ENCODE measurements at places on chromosomes 1 and 21.

DNA sequence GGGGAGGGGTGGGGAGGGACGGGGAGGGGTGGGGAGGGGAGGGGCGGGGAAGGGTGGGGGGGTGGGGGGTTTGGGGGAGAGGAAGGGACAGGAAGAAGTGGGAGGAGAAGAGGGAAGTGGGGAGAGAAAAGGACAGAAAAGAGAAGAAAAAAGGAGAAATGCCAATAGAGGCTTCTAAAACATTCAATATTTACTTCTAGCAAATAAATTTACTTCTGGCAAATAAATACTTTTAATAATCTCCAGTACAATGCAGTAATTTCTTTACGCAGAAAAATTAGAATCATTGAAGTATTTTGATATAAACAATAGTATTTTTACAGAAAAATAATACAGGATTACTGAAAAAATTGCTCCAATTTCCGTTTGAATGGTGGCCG, 9.4 kb upstream of the GPR161 start:
- DNase-seq = no peak

GRCh38 chr1:32611859-32612188, 38.5 kb downstream of the ZBTB8OS start:
- no peak for DNase-seq

GRCh38 chr21:14560555-14560954, 14.4 kb upstream of the SAMSN1 start:
- DNase-seq = no peak

GRCh38 chr1:197027359-197027758, 39.7 kb downstream of the F13B start:
- no peak for DNase-seq

DNA sequence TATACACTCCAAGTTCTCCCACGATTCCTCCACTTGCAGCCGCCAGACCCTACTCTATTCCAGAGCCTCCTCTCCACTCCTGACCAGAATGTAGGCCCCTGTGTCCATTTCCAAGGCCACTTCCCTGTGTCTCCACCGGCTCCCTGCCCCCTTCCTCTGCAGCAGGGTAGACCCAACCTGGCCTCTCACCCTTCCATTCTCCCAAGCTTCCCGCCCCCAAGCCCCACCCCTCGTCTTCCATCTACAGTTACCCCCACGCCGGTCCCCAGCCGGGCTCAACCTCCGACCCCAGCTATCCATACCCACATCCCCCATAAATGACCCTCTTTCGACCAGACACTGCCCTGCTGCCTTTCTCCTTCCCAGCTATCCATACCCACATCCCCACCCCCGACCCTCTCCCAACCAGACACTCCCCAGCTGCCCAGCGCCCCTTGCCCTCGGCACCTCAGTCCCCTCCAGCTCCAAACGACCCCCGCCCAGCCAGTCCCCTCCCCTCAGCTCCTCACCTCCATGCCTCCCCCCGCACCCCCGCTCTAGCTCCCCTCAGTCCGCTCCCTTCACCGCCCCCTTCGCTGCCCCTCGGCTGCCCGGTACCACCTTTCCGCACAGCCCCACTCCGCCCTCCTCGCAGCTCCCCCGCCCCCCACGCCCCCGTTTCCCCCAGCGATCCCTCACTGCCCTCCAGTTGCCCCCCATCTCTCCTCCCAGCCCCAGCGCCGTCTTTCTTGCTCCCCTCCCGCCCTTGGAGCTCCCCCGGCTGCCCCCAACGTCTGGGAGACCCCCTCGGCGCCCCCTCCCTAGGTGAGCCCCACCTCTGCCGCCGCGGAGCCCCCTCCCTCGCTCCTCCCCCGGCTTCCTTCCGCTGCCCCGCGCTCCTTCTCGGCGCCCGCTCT, 670 bp downstream of the RAB3B start:
- no peak for DNase-seq

- DNase-seq = no peak
These were observed 143.6 kb upstream of the COL6A1 start for GRCh38 chr21:45837936-45838335.

GRCh38 chr1:100816049-100816448, 78.6 kb downstream of the EXTL2 start:
- peak; percentile 17 for DNase-seq

GRCh38 chr21:44647222-44647552, 973 bp downstream of the KRTAP10-11 start:
- no peak for DNase-seq

DNA sequence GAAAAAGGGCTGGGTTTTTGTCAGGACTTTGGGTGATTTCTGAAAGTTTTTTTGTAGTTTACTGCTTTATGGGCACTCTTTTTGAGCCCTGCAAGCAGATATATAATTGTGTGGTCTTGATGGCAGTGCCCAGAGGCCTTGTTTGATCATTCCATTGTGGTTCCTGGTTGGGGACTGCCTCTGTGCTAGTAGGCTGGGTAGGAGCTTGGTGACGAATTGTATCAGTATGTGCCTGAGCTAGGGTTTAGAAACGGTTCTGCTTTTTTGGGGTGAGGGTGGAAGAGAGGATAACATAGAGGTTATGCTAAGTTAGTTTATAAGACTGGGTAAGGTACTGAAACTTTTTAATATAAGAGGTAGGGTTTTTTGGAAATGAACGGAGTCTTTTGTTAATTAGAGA, 139.7 kb upstream of the ETV3 start:
- DNase-seq = no peak

GRCh38 chr1:226786550-226786949, 47.5 kb upstream of the ITPKB start:
- no peak for DNase-seq

DNA sequence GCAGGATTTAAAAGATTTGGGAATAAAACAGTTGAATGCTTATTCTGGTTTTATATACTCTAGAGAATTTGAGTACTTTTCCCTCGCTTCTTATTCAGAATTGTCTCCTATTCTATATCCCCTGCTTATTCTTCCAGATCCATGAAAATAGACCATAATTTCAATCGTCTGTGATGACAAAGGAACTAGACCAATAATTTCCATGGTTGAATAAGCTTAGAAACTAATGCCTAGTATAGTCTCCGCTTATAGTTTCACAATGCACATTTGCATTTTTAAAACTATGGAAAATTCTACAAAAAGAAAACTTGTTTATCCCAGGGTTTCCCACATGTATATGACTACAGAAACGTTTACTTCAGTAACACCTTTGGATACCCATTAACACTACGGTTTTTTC, 247.4 kb upstream of the NR5A2 start:
- no peak for DNase-seq
